Bronchial epithelial cell (primary cell): ENCODE measurements at places on chromosomes 7 and 10. TPM values are rescaled to one million over a fixed set of nuclear protein-coding genes. Genes with fewer than 3 reads are reported as not detected.

GRCh38 chr7:37320848-37321468 is 127.7 kb downstream of the ELMO1 start:
- DNase-seq = peak; percentile 47

DNA sequence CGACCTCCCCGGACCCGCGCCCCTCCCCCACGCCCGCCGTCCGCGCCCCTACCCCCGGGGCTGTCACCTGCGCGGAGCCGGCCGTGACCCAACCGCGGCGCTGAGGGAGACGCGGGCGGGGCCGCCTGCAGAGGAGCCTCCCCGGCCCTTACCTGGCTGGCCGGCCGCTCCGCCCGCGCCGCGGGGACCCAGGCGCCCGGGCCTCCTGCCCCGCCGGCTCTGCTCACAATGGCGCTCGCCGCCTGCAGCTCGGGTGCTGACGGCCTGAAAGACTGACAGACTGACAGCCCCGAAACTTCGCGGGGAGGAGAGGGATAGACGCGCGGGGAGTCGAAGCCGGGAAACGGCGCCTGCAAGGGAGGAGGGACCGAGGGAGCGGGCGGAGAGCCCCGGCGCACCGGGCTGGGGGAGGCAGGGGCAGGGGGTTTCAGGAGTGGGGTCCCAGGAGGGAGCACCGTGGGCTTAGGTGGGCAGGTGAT is 393 bp downstream of the ZNF467 start:
- DNase-seq = no peak

GRCh38 chr7:142815134-142815533 is 39.7 kb upstream of the EPHB6 start:
- DNase-seq = no peak

GRCh38 chr7:84629216-84629615 is 434.6 kb upstream of the SEMA3A start:
- peak; percentile 54 for DNase-seq

DNA sequence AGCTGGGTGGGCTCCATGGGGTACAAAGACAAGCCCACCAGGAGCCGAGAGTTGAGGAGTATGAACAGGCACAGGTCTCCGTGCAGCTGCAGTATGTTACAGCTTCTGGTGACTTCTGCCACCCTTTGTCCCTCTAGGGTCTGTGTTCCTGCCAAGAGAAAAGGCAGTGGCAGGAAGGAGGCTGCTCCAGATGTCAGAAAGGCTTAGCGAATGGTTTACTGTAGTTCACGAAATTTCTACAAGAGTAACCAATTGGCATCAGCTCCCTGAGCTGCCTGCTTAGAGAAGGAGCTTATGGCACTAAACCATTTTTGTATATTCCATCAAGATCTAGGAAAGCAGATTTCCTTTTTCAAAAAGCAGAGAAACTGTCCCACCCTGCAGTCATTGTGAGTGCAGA is 48.2 kb upstream of the TMEM72 start:
- no peak for DNase-seq

GRCh38 chr7:5492020-5492635 is 68.5 kb upstream of the TNRC18 start:
- no peak for DNase-seq

GRCh38 chr7:131031099-131031868 is 296.4 kb upstream of the MKLN1 start:
- DNase-seq = no peak

DNA sequence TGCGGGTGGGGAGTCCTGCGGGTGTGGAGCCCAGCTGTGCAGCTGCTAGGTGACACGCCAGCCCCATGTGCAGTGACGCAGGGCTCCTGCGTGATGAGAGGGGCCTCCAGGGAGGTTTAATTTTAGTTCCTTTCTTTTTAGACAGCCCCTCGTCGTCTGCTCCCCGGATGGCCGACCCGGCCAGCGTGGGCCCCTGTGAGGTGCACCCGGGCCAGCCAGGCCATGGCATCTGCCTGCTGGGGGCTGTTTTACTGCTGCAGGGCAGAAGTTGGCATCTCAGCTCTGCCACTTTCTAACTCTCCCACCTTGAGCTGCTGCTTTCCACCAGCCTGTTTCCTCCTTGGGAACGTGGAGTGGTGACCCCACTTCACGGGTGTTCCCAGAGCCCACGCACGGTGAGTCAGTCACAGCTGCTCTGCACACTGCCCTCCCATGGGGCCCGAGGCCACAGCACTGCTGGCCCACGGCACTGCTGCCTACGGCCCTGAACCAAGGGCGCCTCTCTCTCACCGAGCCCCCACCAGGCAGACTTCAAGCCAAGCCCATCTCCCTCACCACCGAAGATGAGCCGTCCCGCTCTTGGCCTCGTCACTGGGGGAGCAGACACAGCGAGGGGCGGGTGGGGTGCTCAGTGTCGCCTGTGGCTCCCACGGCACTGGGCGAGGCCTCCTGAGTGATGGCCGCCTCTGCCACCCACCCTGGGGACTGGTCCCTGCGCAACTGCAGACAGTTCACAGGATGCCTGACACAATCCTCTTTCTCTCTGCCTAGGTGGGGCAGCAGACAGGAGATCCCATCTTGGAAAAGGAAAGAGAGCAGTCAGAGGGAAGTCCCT is 21.3 kb downstream of the CYP2W1 start:
- no peak for DNase-seq

DNA sequence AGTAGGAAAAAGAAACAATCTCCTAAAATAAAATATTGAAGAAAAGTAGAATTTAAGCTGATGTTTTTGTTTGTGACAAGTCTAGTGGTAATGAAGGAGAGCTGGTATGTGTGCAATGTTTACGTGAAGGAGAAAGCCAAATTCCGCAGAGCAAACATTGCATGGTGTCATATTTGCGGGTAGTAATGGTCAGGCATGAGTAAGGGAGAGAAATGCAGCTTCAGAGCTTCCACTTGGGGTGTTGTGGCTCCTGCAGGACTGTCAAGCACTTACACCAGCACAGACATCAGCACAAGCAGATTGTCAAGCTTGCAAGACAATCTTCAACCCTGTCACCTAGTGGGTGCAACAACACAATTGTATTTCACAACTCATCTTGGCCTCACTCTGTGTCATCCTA is 136.5 kb upstream of the ETV1 start:
- no peak for DNase-seq

DNA sequence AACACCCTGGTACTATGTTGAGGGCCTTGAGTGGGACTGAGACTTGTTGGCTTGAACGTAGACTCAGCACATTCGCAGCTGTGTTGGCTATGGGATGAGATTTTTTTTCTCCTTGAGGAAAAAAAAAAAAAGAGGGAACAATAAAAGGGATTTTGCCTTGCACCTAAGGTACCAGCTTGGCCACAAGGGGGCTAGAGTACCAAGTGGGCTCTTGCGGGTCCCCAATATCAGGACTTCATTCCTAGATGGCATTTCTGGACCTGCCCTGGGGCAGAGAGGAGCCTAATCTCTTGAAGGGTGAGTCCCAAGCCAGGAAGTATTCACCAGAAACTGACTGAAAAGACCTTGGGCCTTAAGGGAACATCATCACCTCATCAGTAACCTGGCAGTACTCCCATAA is 1083.6 kb upstream of the PHF14 start:
- DNase-seq = no peak

DNA sequence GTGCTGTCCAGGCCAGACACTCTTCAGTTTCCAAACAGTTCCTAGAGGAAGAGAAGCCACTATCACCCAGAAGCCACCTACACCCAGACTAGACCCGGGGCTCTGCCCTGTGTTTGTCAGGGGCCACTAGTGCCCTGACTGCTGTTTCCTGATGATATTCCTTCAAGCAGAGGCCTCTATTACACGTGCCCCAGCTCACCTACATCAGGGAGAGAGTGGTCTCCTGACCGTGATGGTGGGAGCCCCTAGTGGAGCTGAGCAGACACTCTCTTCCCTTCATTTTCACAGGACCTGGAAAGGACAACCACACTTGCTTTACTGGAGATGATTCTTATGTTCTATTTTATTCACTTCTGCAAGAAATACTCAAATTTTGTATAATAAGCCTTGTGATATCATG is 9.2 kb downstream of the ZNF394 start:
- DNase-seq = no peak

MRLN gene
- total RNA-seq = not detected in 2 replicates

LOXL4 gene
- 0.13 and 0.26 TPM in 2 replicates for total RNA-seq

PRKCQ gene
- 1.7 and 2.1 TPM in 2 replicates for total RNA-seq

TRIM50 gene
- not detected in 2 replicates for total RNA-seq

ECHDC3 gene
- 1.6 and 10.0 TPM in 2 replicates for total RNA-seq
